ENCODE measurements at places on chromosomes 13 and 19. TPM values are rescaled to one million over a fixed set of nuclear protein-coding genes. Genes with fewer than 3 reads are reported as not detected.

- peak; percentile 80 for DNase-seq
These were observed 785 bp upstream of the USF2 start for GRCh38 chr19:35267818-35268535.

- peak; percentile 88 for DNase-seq
These were observed 3.5 kb upstream of the CIRBP start for GRCh38 chr19:1265615-1266128.

DNA sequence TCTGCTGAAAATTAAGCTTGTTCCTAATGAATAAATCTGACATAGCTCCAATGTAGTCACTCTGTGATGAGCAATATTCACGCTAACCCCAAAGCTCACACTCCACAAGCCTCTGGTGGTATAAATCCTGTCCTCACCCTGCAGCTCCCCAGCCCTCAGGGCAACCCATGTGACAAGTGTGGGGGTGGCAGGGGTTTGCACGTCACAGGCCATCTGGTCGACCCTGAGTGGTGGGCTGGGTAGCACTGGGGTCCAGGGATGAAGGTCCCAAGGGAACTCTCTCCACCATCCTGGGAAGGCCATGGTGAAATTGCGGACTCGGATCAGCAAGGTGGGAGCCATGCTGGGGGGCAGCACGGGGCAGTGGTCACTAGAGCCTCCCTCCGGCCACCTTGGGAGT, 100.0 kb upstream of the SOX1 start:
- DNase-seq, result no peak

- peak; percentile 28 for DNase-seq
These were observed 41.0 kb downstream of the MLLT1 start for GRCh38 chr19:6238643-6239281.

GRCh38 chr13:110464556-110465333, 96.8 kb downstream of the RAB20 start:
- no peak for DNase-seq

- DNase-seq, result no peak
These were observed 183.5 kb downstream of the DNAJC15 start for GRCh38 chr13:43206838-43207237.

DNA sequence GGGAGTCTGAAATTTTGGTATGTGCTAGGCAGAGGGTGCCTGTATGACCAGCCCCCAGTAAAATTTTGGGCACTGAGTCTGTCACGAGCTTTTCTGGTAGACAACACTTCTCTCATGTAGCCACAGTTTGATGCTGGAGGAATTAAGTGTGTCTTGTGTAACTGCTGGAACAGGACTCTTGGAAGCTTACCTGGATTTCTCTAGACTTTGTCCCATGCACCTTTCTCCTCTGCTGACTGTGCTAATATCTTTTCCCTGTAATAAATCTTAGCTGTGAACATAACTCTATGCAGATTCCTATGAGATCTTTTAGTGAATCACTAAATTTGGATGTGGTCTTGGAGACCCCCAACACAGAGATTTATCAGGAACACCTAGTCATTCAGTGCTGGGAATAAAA, 13.8 kb downstream of the RNF6 start:
- no peak for DNase-seq

The ARHGAP35 gene
- total RNA-seq, result 7.8 TPM

GRCh38 chr19:55005684-55006488, 32.2 kb downstream of the GP6 start:
- DNase-seq, result no peak

DNA sequence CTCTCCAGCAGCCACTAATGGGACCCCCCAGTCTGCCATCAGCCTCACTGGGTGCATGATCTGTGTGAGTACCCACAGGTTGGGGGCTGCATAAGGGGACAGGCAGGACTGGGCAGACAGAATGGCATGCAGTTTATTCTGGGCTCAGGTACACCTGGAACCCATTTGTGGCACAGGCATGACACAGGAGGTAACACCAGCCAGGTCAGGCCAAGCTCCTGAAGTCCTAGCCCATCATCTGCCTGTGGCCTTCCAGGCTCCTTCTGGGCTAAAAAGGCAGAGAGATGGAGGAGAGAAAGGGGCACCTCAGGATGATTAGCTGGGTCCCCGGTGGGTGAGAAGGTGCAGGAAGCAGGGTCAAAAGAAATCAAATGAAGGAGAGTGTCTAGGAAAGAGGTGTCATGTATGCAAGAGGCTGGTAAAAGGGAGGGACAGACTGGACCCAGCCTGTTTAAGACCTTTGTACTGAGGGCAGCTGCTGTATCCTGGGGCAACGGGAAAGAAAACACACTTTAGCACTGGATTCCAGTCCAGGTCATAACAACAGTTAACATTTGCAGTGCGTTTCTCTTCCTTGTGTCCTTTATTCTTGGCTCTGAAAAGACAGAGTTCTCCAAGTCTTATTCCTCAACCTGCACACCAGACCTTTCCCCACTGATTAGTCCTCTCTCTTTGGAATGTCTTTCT, 20.2 kb upstream of the DGKH start:
- no peak for DNase-seq

GRCh38 chr13:92830821-92831220, 395.8 kb upstream of the GPC6 start:
- no peak for DNase-seq

The TNFRSF19 gene
- total RNA-seq, result 0.27 TPM

All from MG63 (cell line).